ENCODE measurements at places on chromosomes 12 and 14.

- no peak for DNase-seq
Observed at GRCh38 chr12:97211416-97211930, 251.1 kb upstream of the RMST start.

- no peak for DNase-seq
Observed at GRCh38 chr12:117596968-117597367, 235.5 kb upstream of the NOS1 start.

GRCh38 chr12:124411281-124411878, 116.5 kb downstream of the RFLNA start:
- no peak for DNase-seq

- no peak for DNase-seq
Observed at GRCh38 chr14:21017528-21018245, 7.2 kb downstream of the NDRG2 start.

DNA sequence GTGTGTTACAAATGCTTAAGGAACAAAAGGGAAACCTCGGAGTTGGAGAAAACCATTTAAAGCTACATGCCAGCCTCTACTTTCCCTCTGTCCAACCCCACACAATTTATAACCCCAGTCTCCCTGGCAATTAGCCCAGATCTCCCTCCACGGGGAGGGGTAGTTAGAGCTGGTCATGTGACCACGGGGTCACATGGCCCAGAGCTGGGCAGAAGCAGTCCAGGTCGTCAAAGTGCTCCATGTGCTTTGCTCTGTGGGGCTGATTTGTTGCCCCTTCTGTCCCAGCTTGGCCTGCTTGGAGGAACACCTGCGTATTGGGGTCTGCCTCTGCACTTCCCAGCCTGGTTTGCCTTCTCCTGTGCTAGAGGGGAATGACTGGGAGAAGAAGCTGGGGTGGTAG, 219.1 kb downstream of the RBM19 start:
- no peak for DNase-seq
